NCI-H748 treated with DMSO at 0.1 percent for 48 hours (cell line): ENCODE measurements at places on chromosomes 16 and 17.
A peak's percentile ranks its signal among the peaks of the same experiment; 100 is the strongest.

DNA sequence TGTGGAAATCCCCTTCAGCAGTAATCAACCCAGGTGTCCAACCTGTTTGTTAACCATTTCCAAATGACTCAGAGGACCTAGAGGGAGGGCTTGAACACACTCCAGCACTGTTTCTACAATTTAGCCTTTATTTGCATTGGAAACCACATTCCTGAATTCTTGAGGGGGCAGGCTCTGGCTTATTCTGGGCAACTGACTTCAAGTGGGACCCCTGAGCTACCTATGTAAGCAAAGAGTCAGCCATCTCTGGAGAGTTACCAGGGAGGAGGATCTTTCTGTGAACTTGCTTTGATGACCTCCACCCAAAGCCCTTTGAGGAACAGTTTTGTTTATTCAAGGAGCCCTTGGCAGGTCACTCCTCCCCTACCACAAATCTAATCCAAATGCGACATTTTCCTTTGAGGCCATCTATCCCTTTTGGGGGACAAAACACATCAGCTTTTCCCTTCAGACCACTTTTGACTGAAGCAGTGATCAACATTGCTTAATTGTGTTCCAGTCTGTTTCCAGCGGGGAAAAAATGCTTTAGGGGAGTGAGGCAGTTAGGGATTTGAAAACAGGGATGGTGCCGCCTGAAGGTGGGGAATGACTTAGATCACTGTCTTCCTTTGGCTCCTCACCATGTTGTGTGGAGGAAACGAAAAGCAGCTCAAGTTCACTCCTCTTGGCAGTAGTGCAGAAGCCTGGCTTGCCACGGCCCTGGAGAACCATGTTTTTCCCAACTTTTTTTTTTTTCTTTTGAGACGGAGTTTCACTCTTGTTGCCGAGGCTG, 46.2 kb downstream of the TUBD1 start:
- peak; percentile 68 for DNase-seq

DNA sequence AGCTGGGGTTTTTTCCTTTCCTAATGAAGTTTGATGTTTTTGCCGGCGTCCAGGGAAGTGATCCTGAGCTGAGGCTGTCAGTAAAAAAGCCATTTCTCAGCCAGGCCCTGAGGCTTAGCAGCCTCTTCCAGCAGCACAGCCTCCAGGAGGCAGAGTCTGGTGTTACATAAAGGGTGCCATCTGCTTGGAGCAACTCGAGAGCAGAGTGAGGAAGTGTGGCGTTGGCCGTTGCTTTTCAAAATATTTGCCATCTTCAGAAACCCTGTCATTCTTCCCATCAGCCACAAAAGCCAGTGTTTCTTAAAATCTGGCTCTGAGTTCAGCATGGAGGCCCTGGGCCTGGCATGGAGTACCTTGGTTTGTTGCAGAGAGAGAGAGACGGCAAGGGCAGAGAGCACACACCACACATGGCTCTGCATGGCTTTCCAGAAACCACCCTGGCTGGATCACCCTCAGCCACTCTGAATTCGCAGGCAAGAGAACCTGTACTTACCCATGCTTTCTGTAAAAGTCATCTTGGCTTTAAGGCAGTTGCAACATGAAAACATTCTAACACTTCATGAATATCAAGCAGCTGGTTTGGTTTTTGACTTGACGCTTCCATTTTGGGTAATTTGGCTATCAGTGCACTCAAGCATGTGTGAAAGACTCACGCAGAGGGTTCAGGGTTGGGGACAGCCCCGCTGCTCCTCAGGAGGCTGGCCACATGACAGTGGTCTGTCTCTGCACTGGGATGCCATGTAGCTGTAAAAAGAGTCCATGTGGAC, 21.0 kb downstream of the PMM2 start:
- DNase-seq = no peak

GRCh38 chr17:8365143-8365542, 11.4 kb downstream of the KRABD2 start:
- no peak for DNase-seq

DNA sequence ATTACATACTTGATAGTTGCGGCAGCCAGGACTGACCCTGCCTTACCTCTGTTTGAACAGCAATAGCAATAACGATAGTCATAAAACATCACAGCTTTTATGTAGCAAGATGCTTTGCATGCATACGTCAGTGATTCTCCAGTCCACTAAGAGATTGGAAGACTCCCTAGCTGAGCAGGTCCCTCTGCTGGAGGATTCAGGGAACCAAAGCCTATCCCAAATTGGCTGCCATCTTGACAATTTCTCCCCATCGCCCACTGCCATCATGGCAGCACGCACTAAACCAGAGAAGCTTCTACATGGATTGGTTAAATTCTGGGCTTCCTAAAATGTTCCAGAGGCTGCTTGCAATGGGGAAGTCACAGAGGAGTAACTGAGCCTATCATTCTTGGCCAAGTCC, 360.6 kb upstream of the XYLT1 start:
- no peak for DNase-seq

GRCh38 chr17:17109256-17109655, 67.0 kb downstream of the MPRIP start:
- no peak for DNase-seq

DNA sequence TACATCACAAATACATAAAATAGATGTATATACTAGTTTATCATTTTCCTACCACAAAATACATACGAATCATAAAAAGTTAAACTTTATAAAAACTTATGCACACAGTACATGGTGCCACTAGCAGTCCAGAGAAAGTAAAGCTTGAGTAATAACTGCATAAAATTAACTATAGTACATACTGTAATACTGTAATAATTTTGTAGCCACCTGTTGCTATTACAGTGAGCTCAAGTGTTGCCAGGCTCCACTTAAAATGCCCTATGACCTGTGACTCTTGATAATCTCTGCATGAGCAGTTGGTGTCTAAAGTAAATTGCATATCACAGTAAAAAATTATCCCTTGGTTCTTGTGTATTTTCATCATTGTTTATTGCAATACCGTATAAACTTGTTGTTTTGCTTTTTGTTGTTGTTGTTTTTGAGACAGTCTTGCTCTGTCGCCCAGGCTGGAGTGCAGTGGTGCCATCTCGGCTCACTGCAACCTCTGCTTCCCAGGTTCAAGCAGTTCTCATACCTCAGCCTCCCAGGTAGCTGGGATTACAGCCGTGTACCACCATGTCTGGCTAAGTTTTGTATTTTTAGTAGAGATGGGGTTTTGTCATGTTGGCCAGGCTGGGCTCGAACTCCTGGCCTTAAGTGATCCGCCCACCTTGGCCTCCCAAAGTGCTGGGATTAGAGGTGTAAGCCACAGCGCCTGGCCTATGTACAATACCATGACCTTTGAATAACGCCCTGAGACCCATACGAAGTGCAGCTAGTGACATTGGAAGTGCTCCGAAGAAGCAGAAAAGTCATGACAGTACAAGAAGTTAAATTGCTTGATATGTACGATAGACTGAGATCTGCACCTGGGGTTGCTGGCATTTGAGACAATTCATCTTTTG, 6.6 kb downstream of the LUC7L3 start:
- no peak for DNase-seq

DNA sequence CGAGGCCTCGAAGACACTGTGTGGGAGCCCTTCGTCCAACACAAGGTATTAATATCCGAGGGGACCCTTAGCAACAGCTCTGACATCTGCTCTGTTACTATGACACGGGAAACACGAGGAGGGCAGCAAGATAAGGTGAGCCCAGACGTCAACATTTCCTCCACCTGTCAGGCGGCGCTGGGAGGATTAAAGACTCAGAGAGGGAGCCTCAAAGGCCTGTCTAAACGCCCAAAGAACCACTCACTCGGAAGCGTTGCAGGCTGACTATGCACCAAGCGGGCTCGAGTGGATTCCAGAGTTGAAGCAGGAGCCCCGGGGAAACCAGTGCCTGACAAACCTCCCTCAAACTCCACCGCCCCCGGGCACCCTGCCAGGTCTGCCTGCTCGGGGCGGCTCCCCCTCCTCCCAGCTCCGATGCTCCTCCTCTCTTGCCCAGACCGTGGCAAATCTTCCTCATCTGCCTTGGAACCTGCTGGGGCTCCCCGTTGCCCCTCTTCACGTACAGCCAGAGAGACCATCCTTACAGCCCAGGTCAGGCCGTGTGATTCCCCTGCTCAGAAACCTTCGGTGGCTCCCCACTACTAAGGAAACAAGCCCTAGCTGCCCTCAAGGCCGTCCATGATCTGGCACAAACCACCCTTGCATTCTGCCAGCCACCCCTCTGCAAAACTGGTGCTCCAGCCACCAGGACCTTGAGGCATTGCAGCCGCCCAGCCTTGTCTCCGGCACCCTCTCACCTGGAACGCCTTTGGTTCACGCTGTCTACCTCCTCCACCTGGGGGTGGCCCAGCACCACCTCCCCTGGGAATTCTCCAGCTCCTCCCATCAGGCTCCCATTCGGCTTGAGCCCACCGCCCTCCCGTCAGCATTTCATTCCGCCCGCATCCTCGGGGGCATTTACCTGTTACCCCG, 16.2 kb downstream of the RPH3AL start:
- no peak for DNase-seq

DNA sequence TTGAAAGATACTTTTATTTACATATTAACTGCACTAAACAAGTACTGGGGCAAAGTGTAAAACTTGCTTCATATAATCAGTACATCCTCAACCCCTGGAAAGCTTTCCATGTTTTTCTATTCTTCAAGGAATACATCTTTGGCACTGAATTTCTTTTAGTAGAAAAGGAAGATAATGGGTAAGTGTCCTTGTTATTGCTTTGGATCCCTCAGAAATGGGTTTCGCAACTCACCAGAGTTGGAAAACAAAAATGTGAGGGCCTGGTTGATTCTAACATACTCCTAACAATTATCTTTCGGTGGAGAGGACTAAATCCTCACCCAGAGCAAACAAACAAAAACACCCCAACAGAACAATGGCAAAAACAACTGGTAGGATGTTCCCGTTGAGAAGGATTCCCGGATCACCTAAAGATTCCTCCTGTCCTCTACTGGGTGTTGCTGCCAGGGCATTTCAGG, 120.4 kb downstream of the PARN start:
- no peak for DNase-seq

DNA sequence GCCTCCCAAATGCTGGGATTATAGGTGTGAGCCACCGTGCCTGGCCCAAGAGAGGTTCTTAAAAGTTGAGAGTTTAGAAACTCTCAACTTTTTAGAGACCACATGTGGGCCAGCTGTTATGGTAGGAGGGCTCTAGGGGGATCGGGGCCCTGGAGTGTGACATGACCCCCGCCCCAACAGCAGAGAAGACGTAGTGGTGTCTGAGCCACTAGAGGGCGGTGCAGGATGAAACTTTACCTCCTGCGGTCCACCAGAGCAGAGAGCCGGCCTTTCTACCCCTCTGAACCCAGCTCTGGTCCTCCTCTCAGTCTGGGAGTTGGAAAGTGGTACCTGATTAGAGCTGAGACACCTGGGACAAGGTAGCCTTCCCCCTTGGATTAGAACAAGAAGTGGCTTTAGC, 7.4 kb downstream of the CDK5RAP3 start:
- peak; percentile 8 for DNase-seq

DNA sequence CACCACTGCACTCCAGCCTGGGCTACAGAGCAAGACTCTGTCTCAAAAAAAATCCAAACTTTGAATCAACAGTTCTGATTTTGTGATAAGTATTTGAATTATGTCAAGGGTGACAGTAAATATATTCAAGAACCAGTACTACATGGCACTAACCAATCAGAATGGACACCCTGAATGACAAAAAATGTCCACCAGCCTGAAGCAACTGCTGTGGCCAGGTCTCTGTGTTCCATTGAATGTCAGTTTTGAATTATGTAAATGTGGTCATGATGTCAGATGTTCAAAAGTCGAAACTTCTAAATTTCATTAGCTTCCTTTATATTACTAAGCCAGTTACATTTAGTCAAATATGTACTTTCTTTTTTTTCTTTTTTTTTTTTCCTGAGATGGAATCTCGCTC, 15.4 kb upstream of the ATXN1L start:
- DNase-seq = no peak

DNA sequence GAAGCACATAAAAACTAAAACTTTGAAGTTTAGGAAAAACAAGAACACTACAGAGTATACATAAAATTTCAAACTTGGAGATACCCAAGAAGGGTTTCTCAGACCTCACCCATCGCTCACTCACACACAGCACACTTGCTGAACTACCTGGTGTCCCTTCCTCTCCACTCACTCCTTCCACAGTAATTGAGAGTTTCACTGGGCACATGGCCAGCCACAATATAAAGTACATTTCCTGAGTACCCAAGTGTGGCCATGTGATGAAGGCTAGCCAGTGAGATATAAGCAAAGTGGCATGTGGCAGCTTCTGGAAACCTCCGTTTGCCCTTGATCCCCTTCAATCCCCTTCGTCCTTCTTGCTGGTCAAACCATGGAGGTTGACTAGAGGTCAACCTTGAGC, 11.9 kb downstream of the TOX3 start:
- DNase-seq = no peak

- no peak for DNase-seq
Measured at GRCh38 chr16:89478576-89479221, 11.7 kb downstream of the ANKRD11 start.

GRCh38 chr17:46266656-46267544, 28.0 kb upstream of the LRRC37A start:
- DNase-seq = peak; percentile 41

DNA sequence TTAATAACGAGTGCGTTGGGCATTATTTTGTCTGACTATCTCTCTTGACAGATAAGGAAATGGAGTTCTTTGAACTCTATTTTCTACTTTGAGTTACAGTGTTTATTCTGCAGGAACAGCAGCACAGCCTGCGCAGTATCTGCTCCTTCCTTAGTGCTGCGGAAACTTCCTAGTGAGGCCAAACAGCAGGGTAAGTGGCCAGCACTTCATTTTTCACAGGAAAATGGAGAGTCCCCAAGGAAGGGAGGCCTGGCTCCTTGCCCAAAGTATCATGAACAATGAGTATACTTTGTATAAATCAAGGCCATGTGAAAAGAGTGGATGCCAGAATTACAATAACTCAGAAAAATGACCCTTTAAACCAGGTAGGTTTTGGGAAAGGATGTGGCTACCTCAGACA, 140.6 kb downstream of the VPS53 start:
- DNase-seq = no peak

- DNase-seq = no peak
Measured at GRCh38 chr17:50213026-50214022, 11.9 kb upstream of the COL1A1 start.

- DNase-seq = no peak
Measured at GRCh38 chr16:85347213-85347591, 234.9 kb upstream of the CIBAR2 start.

DNA sequence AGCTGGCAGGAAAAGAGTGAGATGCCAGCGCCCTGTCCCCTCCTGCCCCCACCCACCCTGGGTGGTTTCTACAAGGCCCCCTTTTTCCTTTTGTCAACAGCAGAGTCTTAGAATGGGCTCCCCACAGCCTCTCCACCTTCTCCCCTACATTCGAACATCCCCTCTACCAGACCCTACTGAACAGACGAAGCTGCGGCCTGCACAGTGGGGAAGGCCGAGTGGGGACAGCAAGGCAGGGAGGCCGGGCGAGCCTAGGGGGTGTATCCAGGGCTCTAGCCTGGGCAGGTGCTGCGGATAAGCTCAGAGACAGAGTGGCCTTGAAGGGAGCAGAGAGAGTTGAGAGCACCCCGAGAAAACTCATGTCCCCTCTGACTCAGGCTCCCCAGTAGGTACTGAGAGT, 7.4 kb downstream of the ZACN start:
- no peak for DNase-seq

- DNase-seq = no peak
Measured at GRCh38 chr16:29007730-29008593, 23.1 kb downstream of the LAT start.

GRCh38 chr16:66273053-66273452, 93.4 kb upstream of the CDH5 start:
- DNase-seq = no peak

GRCh38 chr16:29710227-29711219, 31.5 kb downstream of the QPRT start:
- peak; percentile 19 for DNase-seq

GRCh38 chr17:78248051-78248914, 16.9 kb downstream of the TMEM235 start:
- no peak for DNase-seq
